ENCODE measurements at places on chromosomes 6 and 20.

DNA sequence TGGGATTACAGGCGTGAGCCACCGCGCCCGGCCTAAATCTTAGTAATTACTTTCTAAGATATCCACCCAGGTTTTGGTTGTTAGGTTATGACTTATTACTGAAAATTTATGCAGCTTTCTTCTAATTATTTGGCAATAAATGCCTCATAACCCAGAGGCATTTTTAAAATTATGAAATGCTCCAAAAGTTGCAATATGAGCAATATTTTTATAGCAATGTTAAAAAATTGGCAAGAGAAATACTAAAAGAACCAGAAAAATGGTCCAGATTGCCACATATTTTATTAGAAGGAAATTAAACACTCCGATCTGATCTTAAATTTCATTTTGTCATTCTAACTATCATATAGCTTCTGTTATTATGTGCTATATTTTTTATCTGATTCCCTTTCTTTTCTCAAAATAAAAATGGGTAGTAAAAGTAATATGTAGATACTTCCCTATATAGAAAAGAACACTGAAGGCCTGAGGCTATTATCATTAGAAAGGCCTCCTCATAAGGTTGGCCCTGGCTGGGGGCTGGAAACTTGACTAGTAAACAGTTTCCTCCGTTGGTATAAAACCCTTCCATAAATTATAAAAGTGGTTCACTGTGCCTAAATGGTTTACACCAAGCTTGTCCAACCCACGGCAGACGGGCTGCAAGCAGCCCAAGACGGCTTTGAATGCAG, 22.1 kb downstream of the BLOC1S5 start:
- DNase-seq, result no peak

- no peak for DNase-seq
These were observed 391.8 kb downstream of the SAMD5 start for GRCh38 chr6:147900247-147900830.

GRCh38 chr6:106039897-106040592, 46.1 kb upstream of the PRDM1 start:
- DNase-seq, result no peak

GRCh38 chr6:132021552-132022375, 70.6 kb upstream of the CCN2 start:
- no peak for DNase-seq

- peak; percentile 68 for DNase-seq
These were observed 593.4 kb upstream of the JAG1 start for GRCh38 chr20:11267131-11267761.

- DNase-seq, result peak; percentile 19
These were observed 271.5 kb downstream of the FOXA2 start for GRCh38 chr20:22312744-22313346.

- DNase-seq, result peak; percentile 71
These were observed at the start of gene PKIB for GRCh38 chr6:122609881-122610689. Gene PKIB (plus strand): TSS chr6:122610405. CDS start chr6:122717795, 107,390 bp downstream.

- no peak for DNase-seq
These were observed 60.9 kb downstream of the GINS1 start for GRCh38 chr20:25468126-25469075.

GRCh38 chr6:87182940-87183339, 27.6 kb downstream of the ZNF292 start:
- no peak for DNase-seq

GRCh38 chr6:45738057-45738455, 277.6 kb downstream of the CLIC5 start:
- DNase-seq, result no peak

DNA sequence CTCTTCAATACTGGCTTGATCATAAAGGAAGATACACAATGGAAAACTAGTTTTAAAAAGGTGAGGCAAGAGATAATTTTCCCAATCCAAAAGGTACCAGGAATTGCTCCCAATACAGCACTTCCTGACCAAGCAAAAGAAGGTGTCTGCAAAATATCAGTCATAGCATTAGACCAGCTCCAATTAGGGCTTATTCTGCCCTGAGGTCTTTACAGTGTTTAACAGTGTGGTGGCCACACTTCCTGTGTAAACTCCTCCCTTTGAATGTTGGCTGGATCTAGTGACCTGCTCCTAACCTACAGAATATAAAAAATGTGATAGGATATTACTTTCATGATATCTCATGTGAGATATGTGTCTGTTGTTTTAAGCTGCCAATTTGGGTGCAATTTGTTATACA, 57.1 kb upstream of the BTN3A2 start:
- DNase-seq, result no peak

DNA sequence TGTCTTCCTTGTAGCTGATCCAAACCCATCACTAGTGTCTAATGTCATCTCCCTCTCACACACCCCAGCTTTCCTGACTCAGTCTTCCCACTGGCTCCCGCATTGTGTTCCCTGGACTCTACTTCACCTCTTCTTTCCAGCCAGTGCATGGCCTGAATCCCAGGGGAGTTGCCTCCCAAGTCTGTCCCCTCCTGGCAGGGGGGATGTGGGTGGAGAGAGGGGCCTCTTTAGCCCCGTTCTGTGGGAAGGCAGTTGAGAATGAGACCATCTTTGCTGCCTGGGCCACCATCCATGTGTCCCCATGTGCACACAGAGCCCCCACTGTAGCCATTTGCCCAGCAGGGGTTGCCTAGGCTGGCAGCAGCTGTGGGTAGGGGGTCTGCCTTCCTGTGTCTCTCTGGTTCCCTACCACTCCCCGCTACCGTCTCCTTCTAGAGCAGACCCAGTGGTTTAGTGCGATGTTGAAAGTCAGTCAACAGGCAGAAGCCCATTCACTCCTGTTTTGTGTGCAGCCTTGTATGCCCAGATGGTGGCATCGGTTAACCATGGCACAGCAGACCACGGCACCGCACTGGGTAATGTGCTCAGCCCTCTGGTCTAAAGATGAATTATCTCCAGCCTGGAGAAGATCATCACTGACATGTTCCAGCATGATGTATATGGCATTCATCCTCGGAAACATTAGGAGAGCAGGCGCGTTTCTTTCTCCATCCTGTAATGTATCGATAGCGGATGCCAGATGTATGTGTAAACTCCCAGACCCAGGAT, 178.8 kb upstream of the SNX9 start:
- no peak for DNase-seq

GRCh38 chr6:143060806-143061596, at the start of gene AIG1:
Gene AIG1 (plus strand): TSS chr6:143060889. CDS start chr6:143060926, 37 bp downstream.
- peak; percentile 25 for DNase-seq

DNA sequence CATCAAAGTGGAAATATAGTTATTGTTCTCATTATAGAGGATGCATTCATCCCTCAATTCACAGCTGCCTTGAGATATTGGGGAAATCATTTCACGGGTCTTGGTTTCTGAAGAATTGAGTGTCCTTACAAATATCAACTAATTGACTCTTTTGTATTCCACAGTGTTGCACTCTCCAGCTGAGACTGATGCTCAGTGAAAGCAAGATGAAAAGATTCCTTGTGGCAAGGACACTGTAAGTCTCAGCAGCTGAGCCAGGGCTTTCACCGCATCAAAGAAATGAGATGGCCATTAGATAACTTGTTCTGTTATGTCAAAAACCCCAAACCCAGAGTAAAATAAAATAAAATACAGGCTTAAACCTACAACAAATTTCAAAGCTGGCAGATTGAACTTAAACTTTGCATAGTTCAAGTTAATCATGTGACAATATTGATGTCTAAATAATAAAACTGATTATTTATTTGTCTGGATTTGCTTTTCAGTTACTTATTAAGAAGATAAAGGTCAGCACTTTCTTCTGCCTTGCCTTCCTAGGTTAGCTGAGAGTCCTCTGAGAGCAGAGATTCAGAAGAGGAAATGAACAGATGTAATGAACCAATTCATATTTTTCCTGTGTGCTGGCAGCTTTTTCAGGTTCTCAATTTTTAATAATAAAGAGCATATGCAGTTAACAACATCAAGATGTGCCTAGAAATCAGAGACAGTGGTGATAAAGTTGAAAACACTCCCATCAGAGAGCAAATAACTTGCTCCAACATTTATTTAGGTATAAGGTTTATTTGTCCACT, 82.4 kb upstream of the SMLR1 start:
- no peak for DNase-seq

DNA sequence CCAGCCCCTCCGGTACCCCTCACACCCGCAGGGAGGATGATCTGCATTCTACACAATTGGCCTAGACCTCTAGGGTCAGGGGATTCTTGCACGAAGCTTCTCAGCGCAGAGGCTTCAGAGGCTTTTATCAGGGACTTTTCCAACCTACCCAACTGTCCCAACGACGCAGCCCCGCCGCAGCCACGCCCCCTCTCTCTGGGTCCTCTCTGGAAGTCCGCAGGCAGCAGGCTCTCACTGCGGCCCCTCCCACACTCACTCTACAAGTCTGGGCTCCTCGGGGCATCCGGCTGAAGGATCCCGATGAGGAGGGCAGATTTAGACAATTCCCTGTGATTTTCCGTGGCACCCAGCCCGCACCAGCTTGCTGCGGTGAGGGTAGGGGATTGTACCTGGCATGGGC, 227.7 kb upstream of the RNF24 start:
- DNase-seq, result no peak

GRCh38 chr20:63446216-63447024, 26.0 kb downstream of the KCNQ2 start:
- DNase-seq, result no peak

GRCh38 chr20:15556869-15557268, 1016.4 kb downstream of the KIF16B start:
- DNase-seq, result no peak

DNA sequence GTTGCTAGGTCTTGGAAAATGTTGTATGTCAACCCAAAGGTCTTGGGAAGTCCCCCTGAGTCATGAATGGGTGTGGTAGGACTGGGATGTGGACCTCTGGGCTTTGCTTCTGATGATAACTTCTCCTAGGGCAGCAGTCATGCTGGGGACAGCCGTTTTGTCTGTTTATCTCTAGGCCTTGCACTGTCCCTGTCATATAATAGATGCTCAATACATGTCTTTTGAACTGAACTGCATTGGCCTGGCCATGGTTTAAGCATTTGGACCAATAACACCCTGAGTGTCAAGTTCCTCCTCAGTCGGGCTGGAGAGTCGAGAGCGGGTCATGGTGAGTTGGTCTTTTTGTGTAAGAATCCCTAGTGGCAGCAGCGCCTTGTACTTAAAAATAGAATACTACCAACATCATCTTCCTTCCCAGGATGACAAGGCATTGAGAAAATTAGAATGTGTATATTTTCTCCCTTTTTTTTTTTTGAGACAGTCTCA, 43.1 kb downstream of the E2F3 start:
- no peak for DNase-seq

DNA sequence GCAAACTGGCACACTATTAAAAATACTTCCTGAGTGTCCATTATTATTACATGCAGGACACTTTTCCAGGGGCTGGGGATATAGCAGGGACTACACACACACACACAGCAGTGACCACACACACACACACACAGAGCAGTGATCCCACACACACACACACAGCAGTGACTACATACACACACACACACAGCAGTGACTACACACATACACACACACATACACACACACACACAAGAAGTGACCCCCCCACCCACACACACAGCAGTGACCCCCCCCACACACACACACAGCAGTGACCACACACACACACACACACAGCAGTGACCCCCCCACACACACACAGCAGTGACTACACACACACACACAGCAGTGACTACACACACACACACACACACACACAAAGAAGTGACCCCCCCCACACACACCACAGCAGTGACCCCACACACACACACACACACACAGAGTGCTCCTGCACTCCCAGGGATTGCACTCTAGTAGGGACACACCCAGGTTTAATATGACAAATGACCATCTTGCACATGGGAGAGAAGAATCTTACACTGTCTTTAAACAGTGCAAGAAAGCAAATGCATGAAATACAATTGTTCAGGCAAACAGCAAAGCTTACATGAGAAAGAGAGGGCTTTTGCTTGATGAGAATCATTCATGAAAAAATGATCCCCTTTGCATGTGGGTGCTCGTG, 115.5 kb downstream of the IRF4 start:
- no peak for DNase-seq

DNA sequence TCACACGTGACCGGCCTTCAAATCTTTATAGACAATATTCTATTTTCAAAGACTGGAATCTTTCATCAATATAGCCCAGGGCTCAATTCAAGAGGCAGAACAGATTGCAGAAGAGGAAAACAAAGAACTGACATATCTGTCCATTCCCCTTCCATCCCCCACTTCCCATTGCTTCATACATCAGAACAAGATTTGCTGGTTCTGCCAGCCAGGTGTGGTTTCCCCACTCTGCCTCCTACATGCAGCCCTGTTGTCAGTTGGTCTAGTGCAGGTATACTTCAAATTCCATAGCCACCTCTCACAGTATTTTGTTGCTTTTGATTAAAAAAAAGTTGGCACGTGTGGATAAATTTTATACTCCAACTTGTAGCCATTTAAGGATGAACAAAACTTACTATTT, 174.9 kb downstream of the CD109 start:
- no peak for DNase-seq

- DNase-seq, result no peak
These were observed 186.2 kb upstream of the SYNDIG1 start for GRCh38 chr20:24283186-24283585.

- DNase-seq, result no peak
These were observed 16.8 kb downstream of the GNAS-AS1 start for GRCh38 chr20:58833921-58834320.

DNA sequence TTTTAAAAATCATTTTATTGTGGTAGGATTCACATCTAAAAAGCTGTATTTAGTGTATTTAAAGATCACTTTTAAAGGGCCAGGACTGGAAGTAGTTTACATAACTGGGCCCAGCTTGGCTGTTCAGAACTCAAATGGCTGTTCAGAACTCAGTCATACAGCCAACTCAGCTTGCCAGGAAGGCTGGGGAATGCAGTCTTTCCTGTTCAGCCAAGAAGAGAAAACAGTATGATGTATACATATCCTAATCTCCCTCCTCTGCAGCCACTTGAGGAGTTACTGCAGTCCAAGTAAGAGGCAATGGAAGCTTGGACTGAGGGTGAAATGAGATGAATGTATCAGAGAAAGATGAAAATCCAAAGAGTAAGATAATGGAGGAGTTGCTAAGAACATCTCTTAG, 24.6 kb downstream of the DSTN start:
- no peak for DNase-seq

- DNase-seq, result no peak
These were observed 56.3 kb upstream of the ATXN1 start for GRCh38 chr6:16817594-16817993.

- no peak for DNase-seq
These were observed 130.7 kb downstream of the RNASET2 start for GRCh38 chr6:166825553-166826145.

DNA sequence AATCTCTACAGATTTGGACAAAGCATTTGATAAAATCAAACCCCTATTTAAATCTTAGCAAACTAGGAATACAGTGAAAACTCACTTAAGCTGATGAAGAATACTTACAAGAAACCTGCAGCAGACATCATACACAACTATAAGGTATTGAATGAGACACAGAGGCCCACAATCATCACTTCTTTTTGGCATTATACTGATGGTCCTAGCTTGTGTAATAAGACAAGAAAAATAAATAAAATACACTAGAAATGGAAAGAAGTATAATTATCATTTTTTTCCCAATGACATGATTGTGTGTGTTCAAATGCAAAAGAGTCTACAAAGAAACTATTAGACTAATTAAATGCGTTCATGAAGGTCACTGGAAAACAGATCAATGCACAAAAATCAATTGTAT, 8.8 kb upstream of the OR2B6 start:
- DNase-seq, result no peak

- DNase-seq, result no peak
These were observed 1075.6 kb downstream of the HACE1 start for GRCh38 chr6:103784117-103784516.

GRCh38 chr6:17527076-17527475, 73.0 kb upstream of the FAM8A1 start:
- DNase-seq, result no peak

- no peak for DNase-seq
These were observed 5.1 kb downstream of the RING1 start for GRCh38 chr6:33213166-33213988.

GRCh38 chr6:120775698-120776097, 558.6 kb downstream of the TBC1D32 start:
- no peak for DNase-seq
